ENCODE measurements at places on chromosomes 5 and 9.

- DNase-seq = peak; percentile 82
Observed at GRCh38 chr9:123063177-123063598, 29.7 kb downstream of the GPR21 start.

- peak; percentile 94 for DNase-seq
Observed at GRCh38 chr5:9653811-9654210, 23.7 kb upstream of the TAS2R1 start.

DNA sequence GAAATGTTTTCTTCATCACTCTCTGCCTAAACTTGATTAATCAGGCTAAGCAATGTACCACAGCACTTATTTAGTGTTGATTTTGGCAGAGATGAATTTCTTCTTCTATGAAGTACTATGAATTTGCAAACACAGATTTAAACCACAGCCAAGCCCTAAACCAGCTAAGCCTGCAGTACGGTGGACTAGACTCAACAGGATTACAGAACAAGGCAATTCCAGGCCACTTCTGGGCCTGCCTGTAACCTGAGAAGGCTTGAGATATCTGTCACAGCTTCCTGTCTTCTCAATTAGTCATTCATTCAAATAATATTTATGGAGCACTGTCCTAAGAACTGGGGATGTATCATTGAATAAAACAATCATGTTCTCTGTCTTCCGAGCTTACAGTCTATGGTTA, 32.4 kb upstream of the CAST start:
- peak; percentile 94 for DNase-seq

- DNase-seq = peak; percentile 69
Observed at GRCh38 chr5:132065351-132065937, 5.0 kb downstream of the IL3 start.

DNA sequence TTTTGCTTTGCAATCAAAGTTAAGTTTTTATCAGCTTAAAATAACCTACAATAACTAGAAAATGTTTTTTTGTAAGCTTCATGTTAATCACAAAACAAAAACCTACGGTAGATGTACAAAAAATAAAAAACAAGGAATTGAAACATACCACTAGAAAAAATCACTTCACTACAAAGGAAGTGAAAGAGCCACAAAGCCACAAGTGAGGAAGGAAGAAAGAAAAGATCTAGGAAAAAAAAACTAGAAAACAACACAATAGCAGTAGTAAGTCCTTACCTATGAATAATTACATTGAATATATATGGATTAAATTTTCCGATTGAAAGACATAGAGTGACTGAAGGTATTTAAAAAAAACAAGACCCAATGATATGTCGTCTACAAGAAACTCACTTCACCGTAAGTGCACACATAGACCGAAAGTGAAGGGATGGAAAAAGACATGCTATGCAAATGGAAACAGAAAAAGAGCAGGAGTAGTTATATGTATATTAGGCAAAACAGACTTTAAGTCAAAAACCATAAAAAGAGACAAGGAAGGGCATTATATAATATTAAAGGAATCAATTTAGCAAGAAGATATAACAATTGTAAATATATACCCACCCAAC, 13.4 kb upstream of the ZDHHC21 start:
- no peak for DNase-seq

GRCh38 chr5:10539687-10539998, 24.2 kb upstream of the ANKRD33B start:
- peak; percentile 58 for DNase-seq

GRCh38 chr9:69975681-69976080, 68.0 kb upstream of the MAMDC2 start:
- peak; percentile 73 for DNase-seq

DNA sequence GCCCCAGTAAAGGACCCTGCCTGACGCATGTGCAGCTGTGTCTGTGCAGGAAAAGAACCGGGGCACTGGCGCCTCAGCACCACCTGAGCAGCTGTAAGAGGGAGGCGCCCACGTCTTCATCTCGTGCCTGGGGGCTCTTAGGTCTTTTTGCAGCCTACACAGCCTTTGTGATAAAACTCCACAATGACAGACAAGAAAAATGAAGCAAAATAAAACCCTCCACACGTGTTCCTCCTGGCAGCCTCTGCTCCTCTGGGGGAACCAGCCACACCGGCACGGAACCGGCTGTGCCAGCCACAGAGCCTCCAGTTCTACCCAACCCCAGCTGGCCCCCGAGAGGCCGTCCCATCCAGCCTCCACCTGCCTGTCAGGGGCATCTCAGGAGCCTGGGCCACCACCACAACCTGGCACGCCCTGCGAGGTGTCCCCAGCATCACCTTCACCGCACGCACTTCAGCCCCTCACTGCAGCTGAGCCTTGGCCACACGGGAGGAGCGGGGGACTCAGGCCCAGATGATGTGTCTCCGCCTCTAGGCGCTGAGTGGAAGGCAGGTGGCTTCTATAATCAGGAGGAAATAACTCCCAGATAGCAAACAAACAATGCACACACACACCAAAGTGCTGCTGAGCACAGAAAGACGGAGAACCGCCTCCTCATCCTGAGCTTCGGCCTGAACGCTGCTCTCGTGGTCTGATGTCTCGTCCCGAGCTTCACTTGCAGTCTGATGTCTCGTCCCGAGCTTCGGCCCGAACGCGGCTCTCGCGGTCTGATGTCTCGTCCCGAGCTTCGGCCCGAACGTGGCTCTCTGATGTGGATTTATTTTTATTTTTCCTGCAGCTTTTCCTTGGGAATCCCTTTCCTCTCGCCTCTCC, 28.6 kb upstream of the NSMF start:
- DNase-seq = no peak

GRCh38 chr9:107299437-107299836, 16.4 kb downstream of the RAD23B start:
- no peak for DNase-seq

DNA sequence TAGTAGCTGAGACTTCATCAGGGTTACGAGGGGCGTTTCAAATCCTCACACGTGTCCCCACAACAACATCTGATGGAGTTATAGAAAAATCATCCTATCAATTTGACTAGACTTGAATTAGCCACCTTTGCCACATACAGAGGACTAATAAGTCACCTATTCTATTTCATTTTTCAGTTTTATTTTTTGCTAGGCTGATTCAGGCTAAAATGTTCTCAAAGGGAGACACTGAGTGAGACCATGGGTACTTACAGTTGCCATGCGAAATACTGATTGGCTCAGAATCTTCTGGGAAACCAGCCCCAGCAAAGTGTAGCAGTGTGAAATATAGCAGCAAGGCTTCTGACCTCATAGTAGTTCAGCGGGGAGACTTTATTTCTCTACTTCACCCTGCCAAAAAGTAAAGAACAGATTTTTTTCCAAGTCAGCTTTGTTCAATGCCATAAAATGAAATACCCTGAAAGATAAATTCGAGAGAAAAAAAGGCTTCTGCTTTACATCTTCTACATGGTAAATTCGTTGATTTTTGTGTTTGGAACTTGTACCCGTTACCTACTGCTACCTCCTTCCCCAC, 69.9 kb downstream of the SEMA6A start:
- no peak for DNase-seq

DNA sequence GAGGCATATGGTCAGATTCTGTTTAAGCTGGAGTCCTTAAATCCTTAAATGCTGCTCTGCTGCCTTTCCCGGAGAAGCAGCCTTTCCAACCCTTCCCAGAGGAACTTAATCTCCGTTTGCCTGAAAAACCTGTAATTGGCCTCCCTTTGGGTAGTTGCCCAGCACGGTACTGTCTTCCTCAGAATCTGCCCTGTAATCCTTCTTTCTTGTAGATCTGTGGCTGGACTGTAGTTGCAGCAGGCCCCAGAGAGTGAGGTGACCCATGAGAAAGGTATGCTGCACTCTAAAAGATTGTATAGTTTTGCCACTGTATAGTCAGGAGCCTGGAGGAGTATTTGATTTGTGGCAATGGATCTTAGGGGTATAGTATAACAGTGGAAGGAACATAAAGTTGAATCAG, 11.7 kb downstream of the SPIN1 start:
- DNase-seq = peak; percentile 95

- no peak for DNase-seq
Observed at GRCh38 chr9:98327249-98327561, 71.8 kb upstream of the TBC1D2 start.

DNA sequence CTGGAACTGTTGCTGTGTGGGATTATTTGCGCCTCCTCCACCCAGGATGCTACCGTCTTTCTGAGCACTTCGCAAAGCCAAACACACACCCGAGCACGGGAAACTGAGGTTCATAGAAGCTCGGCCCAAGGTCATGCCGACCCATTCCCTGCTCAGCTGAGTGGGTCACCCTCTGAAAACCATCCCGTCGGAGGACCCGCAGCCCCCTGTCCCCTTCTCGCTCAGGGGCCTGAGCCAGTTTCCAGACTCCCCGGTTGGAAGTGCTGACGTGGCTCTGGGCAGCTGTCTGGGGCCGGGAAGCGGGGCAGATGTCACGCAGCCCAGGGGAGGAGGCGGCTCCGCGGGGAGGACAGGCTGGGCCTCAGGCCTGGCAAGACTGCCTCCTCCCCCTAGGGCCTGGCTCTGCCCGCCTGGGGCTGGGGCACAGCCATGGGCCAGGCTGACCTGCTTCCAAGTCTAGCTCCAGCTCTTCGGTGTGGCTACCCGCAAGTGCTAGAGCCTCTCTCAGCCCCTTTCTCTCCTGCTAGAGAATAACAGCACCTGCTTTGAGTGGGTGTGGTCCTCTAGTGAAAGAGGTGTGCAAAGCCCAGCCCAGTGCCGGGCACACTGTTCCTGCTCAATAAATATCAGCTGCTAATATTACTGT, 9.9 kb upstream of the CXXC5 start:
- DNase-seq = peak; percentile 59

DNA sequence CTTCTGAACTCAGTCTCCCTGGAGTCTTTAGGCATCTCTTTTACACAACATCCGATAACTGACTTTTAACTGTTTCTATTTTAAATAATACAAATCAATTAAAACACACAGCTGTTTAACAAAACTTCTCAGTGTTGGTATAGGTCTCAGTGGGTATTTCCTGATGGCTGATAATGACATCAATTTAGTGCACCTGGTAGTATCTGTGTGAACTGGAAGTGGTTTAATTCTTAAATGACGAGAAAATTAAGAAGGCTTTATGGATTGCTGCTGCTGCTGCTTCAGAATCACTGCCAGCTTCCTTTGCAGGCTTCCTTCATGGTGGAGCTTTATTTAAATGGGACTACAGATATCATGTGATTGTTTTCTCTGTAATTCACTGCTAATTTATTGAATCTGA, 92.3 kb downstream of the RPS23 start:
- DNase-seq = no peak

GRCh38 chr5:68261569-68262065, 46.1 kb downstream of the PIK3R1 start:
- peak; percentile 41 for DNase-seq

GRCh38 chr5:170078458-170078857, 27.2 kb upstream of the FOXI1 start:
- DNase-seq = no peak

- DNase-seq = peak; percentile 62
Observed at GRCh38 chr9:132768932-132769905, 99.0 kb downstream of the GTF3C4 start.

DNA sequence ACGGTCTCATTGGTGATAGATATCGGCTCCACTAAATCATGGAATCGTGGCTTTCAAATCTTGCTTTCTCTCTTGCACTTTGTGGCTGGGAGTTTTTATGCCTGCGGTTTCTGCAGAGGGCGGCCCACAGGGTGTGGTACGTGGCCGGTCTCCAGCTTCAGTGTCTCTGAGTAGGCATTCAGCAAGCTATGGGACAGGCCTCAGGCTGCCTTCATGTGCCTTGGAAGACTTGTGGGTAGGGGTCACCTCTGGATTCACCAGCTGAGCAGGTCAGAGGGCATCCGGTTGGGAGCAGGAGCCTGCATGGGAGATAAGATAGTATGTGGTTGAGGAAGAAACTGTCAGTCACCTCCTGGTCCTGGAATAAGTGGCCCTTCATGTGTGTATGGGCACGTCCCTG, 47.7 kb downstream of the AMBP start:
- no peak for DNase-seq

GRCh38 chr9:121963528-121963995, 129.5 kb downstream of the TTLL11 start:
- peak; percentile 96 for DNase-seq

GRCh38 chr9:78572266-78572665, 275.3 kb downstream of the PSAT1 start:
- DNase-seq = no peak

GRCh38 chr5:170109059-170110031, 3.6 kb downstream of the FOXI1 start:
- no peak for DNase-seq

GRCh38 chr5:118220556-118221195, 767.7 kb downstream of the DTWD2 start:
- peak; percentile 89 for DNase-seq

GRCh38 chr9:98763986-98764745, 32.2 kb downstream of the ANKS6 start:
- peak; percentile 57 for DNase-seq

DNA sequence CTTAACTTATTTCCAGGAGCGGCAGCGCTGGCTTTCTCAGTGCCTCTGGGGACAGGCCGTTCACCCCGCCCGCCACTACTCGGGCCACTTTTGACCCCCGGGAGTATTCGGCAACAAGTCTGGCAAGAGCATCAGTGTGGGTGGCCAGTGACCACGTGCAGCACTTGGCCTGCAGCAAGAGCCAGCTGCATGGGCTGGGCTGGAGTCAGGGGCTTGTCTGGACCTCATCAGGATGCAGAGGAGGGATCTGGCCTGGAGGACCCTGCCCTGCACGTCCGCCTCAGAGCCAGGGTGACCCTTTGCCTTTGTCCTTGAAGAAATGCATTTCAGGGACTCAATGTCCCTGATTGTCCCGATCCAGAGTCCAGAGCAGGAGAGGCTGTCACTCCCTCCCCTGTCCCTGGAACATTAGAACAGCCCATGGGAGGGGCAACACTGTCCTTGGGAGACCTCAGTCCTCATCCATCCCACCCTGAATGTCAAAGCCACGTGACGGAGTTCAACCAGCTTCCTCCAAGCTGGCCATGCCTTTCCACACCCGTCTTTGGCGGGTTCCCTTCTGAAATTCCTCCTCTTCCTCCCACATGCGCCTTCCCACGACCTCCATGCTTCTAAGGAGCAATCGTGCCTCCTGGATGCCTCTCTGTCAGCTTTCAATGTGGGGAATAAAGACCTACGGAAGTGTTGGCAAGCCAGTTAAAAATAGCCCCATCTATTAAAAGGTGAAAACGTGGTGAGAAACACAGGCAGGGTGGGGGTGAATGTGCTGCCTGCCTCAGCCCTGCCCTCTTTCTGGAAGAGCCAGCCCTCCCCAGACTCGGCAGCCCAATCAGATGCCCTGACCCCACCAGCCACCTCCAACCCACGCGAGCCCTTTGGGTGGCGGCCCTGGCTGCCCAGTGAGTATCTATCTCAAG, 99.0 kb downstream of the OLFM1 start:
- no peak for DNase-seq
